ENCODE measurements at places on chromosomes 12 and 14.
A peak's percentile ranks its signal among the peaks of the same experiment; 100 is the strongest.

GRCh38 chr14:21025371-21026273 lies 761 bp upstream of the NDRG2 start:
- DNase-seq, result peak; percentile 57

DNA sequence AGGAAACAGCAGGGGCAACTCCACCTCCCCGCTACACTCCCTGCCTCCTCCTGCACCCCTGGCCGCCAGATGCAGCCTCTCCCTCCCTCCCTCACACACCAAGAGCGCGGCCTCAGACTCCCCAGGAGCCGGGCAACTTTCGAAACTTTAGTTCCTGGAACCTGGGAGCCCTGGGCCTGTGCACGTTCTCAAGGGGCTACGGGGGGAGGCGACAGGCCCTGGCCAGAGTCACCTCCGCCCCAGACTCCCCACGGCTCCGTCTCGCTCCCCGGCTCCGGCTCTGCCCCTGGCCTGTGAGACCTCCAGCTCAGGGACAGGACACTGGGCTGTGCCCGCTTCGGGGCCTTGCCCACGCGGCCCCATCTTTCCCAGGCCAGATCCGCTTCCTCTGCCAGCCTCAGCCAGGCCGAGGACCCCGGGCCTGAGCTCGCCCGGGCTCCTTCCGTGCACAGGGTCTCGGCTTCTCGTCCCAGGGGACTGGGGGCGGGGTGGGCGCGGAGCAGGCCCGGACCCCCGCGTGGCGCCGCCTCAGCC lies 5.5 kb downstream of the AMN start:
- DNase-seq, result no peak

DNA sequence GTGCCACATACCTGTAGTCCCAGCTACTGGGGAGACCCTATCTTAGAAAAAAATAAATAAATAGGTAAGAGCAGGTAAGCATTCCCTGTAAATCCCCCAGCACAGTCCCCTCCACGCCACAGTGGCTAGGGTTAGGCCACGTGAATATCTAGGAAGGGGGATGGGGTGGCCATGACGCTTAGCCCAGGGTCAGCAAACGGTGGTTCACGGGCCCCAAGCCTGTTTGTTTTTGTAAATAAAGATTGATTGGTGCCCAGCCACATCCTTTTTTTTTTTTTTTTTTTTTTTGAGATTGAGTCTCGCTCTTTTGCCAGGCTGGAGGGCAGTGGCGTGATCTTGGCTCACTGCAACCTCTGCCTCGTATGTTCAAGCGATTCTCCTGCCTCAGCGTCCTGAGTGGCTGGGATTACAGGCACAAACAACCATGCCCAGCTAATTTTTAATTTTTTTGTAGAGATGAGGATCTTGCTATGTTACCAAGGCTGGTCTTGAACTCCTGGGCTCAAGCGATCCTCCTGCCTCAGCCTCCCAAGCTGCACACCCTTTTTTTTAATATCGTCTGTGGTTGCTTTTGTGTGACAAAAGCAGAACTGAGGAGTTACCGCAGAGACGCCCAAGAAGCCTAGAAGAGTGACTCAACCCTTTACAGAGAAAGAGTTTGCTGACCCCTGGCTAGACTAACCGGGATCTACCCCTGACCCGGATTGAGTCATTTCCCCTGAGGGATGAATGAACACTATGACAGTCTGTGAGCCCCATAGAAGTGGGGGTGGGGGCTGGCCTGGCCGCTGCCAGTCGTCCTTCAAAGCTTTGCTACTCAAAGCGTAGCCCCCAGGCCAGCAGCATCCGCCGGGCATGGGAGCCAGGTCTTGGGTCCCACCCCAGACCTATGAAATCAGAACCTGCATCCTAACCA lies 113.7 kb upstream of the NCOR2 start:
- DNase-seq, result peak; percentile 79

- no peak for DNase-seq
These were observed 10.7 kb downstream of the PRH1 start for GRCh38 chr12:10873378-10873777.

- no peak for DNase-seq
These were observed 2.6 kb upstream of the KRT71 start for GRCh38 chr12:52555577-52555976.

GRCh38 chr12:67506739-67507138 lies 141.8 kb upstream of the DYRK2 start:
- DNase-seq, result no peak

- DNase-seq, result no peak
These were observed 1122.4 kb upstream of the USP15 start for GRCh38 chr12:61137677-61138414.

GRCh38 chr14:100581228-100582145 lies 5.7 kb downstream of the BEGAIN start:
- DNase-seq, result peak; percentile 3

GRCh38 chr12:7060353-7060954 lies at the start of gene C1S:
C1S (plus strand) TSS chr12:7060718; CDS start chr12:7061913, 1,195 bp downstream.
- DNase-seq, result peak; percentile 64

DNA sequence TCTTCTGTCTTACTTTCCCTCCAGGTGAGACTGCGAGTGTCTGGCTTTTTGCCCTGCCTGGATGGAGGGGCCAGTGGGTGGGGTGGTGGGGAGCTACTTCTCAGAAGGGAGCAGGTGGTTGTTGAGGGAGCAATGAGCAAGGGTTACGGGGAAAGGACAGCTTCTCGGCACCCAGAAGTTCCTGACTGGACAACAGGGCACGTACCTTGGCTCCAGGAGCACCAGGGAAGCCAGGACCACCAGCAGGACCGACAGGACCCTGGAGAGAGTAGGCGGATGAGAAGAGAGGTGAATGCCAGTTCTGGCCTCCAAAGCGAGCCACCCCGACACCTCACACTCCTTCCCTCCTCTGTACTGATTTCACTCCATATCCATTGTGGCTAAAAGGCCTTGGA lies 15.3 kb downstream of the COL2A1 start:
- DNase-seq, result peak; percentile 6

GRCh38 chr14:52730709-52731111 lies 744 bp downstream of the STYX start:
- peak; percentile 28 for DNase-seq

GRCh38 chr12:34304546-34304945 lies 282.2 kb downstream of the ALG10 start:
- no peak for DNase-seq

- DNase-seq, result no peak
These were observed 107.9 kb upstream of the BCL2L14 start for GRCh38 chr12:11962860-11963259.

DNA sequence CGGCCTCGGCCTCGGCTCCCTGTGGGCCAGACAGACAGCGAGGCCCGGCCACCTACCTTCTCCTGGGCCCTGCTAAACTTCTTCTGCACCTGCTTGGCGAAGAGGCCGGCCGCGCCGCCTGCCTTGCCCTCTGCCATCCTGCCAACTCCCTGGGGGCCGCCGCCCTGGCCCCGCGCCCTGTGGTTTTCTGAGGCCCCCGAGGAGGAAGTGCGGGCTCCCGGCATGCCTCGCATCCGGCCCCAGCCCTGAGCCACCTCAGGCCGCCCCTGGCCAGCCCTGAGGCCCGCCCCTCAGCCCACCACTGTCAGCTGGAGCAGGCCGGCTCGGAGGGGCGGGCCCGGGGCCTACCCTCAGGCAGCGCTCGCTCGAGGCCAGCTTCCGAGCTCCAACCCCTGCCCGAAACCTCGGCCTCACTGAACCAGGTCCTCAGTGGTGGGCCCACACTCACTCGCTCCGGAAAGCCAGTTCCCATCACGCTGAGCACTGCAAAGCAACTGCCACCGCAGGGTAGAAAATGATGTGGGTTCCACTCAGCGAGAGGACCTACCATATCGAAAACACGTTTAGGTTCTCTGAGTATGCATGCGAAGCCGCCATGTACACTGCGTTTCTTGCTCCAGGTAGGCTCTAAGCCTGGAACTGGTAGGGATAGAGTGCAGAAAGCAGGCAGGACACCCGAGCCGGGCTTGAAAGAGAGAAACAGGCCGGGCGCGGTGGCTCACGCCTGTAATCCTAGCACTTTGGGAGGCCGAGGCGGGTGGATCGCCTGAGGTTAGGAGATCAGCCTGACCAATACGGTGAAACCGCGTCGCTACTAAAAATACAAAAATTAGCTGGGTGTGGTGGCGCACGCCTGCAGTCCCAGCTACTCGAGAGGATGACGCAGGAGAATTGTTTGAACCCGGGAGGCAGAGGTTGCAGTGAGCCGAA lies at the start of gene BIN2:
Gene BIN2 (minus strand): TSS at position 209 of the 930 bp plus-strand sequence. CDS start 72 bp downstream, at position 137.
- peak; percentile 19 for DNase-seq

DNA sequence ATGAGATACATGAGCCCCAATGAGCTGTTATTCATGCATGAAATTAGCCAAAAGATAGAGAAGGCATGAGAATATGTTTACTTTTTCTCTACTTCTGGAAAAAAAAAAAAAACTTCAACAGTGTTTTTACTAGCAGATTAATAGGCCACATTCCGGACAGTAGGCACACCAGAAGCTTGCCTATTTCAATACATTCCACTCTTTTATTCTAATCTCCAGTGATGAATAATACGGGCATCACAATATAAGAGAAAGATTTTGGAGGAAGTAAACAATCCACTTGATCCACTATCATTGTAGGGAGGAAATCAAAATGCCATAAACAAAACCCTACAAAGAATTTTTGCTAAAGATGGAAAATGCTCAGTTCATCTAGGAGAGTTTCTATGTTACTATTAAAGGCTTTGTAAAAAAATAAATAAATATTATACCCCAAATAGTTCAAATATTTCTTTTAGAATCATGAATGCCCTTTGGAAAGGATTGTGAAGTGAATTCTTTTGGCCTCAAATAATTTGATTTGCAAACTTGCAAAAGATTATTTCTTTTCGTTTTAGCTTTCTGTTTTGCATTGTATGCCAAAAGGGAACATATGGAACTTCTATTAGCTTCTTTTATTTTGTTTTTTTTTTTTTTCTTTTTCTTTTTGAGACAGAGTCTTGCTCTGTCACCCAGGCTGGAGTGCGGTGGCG lies 232.6 kb downstream of the EPS8 start:
- DNase-seq, result no peak

GRCh38 chr12:13101821-13102375 lies 1.6 kb downstream of the GSG1 start:
- DNase-seq, result no peak

- DNase-seq, result no peak
These were observed 69.6 kb upstream of the DDX11 start for GRCh38 chr12:31003861-31004640.

GRCh38 chr12:121894633-121895032 lies 6.0 kb downstream of the PSMD9 start:
- DNase-seq, result peak; percentile 29

GRCh38 chr14:104680056-104680805 lies 9.2 kb upstream of the INF2 start:
- peak; percentile 85 for DNase-seq

DNA sequence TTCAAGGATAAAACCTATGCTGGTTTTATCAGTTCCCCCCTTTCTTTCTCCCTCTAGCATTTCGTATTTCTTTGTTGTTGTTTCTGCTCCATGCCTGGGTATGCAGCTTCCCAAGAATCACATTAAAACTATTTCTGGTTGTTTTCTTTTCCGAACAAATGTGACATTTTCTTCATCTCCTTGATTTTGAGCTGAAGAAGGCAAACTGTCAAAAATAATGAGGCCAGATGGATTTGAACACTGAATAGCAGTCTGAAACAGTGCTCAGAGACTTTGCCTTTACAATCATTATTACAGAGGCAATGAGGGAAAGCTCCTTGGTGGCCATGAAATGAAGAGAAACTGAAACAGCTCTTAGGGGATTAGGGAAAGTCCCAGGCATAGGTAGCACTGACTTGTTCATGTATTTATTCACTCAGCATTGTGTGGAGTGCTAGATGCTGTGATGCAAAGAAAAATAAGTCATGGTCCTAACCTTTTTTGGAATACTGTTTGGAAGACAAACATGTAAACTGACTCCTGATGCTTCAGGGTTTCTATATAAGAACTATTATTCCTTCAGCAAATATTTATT lies 319.5 kb downstream of the FUT8 start:
- DNase-seq, result no peak

DNA sequence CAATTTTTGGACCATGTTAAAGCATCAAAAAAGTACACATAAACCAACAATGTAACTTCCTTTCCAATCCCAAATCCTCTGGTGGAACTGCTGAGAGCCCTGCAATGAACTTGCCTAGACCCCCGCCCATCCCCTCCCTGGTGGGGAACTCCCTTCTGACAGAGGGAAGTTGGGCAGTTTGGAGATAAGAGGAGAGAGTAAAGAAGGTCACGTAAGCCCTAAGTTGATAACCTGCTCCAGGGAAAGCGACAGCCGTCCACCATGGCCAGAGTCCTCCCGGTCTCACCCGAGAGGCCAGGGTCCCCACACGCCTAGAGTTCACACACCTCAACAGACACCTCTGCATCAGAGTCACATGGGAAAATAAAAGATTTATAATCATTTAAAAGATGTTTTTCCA lies 138.7 kb downstream of the EGLN3 start:
- DNase-seq, result no peak

GRCh38 chr12:68591734-68592418 lies 18.8 kb upstream of the RAP1B start:
- no peak for DNase-seq

- DNase-seq, result no peak
These were observed 103.2 kb downstream of the TBX5 start for GRCh38 chr12:114302606-114303315.

DNA sequence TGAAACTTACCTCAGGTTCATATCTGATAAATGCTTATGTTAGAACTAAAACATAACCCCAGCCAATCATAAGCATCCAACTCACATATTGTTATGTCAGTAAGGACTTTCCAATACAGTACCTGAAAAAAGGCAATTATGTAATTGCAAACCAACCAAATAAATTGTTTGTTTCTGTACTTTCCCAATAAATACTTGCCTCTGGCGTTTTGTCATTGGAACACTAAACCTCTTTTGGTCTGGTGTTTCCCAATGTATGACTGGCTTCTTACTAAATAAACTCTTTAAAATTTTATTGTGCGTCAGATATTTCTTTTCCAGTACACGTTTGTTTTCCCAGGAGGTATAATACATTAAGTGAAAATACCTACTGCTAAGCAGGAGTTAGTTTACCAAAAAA lies 6.7 kb upstream of the PTPRB start:
- DNase-seq, result no peak

DNA sequence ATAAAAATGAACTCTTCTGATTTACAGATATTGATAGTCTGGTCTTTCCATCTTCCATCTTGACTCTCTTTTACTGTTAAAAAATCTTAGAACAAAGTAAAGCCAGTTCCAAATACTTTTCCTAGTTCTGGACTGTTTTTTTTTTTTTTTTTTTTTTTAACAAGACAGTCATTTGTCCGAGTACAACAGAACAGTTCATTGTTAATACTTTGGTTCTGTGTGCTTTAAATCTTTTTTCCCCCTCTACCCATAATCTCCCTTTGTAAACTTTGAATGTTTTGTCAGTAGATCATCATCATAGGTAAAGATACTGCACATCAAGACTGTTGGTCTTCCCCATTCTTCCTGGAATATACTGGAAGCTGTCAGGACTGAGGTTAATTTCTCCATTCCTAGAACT lies 38.0 kb downstream of the ADIPOR2 start:
- no peak for DNase-seq

- DNase-seq, result no peak
These were observed 1785.7 kb upstream of the FLRT2 start for GRCh38 chr14:83744224-83744623.

DNA sequence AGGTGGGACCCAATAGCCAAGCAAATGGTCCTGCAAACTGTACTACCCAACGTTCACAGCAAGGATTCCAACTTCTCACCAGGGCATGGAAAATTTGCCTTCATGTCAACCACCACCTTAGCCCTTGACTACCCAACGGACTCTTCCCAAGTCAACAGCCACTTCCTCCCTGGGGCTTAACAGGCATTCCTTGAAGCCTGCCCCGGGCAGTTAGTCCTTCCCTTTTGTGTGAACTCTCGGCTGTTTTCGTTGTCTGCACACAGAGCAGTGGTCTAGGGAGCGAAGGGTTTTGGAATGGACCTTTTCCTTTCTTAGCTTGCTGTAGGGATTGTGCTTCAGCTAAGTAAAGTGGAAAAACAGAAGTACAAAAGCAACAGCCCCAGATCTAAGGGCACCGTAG lies 35.2 kb upstream of the TCL1B start:
- no peak for DNase-seq

Measured in body of pancreas (tissue), 4 donors.